ENCODE measurements at places on chromosomes 5 and 9.

GRCh38 chr5:152358861-152359568, 46.1 kb downstream of the NMUR2 start:
- no peak for DNase-seq

DNA sequence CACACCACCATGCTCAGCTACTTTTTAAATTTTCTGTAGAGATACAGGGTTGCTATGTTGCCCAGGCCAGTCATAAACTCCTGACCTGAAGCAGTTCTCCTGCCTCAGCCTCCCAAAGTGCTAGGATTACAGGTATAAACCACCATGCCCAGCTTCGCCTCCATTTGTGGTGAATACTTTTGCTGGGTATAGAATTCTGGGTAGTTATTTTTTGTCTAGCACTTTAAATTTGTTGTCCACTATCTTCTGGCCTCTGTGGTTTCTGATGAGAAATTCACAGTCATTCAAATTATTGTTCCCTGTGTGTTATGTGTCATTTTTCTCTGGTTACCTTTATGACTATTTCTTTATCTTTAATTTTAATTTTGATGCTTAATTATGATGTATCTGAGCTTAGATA, 57.7 kb upstream of the EXOC3 start:
- no peak for DNase-seq

DNA sequence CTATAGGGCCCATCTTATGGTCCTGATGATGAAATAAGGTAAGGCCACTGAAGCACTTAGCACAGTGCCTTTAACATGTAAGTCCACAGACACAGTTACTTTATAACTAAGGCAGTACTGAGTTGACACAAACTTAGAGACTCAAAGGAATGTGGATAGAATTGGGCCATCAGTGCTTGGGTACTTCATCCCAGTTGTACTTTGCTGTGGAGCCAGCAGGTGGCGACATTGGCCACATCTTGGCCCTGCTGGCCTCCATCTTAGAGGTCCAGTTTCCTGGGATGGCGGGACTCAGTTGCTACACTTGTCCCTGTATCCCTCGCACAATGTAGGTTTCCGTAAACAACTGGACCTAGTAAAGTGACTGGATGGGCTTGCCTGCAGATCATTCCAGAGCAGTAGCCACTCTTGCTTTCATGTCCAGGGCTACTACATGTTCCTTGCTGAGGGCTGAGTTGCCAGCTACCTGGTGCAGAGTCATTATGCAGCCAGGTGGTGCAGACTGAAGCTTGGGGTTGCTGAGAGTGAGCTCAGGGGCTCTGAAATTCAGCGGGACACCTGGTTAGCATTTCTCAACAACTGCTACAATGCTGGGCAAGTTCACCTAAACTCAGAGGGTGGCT, 10.6 kb downstream of the MTAP start:
- peak; percentile 19 for DNase-seq

- DNase-seq = no peak
These were observed 147.6 kb downstream of the ROR2 start for GRCh38 chr9:91802391-91802790.

DNA sequence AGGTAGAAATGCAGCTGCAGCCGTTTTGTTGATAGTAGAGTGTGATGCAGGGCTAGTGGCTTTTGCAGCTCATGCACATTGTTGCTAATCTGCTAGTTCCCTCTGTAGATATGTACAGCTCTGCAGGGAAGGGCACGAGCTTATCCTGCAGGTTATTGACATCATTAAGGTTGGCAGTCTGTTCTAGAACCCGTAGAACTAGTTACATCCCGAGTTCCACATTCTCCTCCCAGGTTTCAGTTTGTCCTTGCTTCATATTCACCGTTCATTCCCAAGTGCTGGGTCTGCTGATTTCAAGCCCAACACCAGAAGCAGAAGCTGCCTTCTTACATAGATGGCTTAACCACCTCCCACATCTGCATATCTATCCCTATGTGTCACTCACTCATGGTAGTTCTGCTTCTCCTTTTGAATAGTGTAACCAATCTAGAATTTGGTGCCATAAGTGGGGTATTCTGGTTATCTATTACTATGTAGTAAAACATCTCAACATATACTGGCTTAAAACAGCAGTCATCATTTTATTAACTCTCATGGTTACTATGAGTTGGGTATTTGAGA, 38.1 kb downstream of the CRHBP start:
- no peak for DNase-seq

DNA sequence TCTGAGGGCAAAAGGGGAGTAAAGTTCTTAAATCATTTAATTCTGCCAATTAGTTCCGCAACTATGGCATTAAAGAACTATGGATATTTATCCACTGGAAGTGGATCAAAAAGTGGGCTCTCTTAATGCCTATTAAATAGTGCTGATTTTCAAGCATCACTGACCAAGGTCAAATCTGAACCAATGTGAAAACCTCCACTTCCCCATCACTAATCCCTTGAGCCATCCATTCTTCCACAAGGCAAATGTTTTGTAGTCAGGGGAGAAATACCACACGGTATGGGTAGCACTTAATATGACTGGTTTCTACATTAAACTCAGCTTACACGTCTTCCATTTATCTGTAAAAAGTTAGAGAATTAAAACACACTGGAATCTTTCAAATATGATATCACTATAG, 57.6 kb downstream of the MLLT3 start:
- DNase-seq = no peak

DNA sequence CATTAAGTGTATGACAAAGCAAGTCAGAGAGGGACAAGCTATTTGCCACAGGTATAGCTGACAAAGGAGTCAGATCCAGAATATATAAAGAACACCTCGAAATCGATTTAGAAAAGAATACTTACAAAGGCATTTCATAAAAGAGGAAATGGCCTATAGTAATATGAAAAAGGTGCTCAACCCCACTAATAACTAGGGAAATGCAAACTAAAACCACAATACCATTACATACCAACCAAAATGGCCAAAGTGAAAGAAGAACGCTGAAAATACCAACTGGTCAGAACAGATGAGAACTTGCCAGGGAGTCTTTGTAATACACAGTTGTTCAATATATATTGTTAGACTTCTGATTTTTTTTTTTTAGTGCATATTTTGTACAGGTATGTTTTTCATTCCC, 152.9 kb downstream of the CDC42SE2 start:
- DNase-seq = no peak

- DNase-seq = peak; percentile 79
These were observed 33.9 kb downstream of the SH3PXD2B start for GRCh38 chr5:172420235-172420939.

All from amygdala (tissue), 56 donors.